HT1080 (cell line): ENCODE measurements at places on chromosomes 16 and 17. TPM values are rescaled to one million over a fixed set of nuclear protein-coding genes. Genes with fewer than 3 reads are reported as not detected.

Gene TBC1D3H
- not detected in 2 replicates for total RNA-seq

Gene SNAI3
- total RNA-seq = 0.30 and 0.51 TPM in 2 replicates

Gene SCGB1C2
- total RNA-seq = not detected in 2 replicates

Gene KRTAP4-16
- total RNA-seq = not detected in 2 replicates

Gene CHTF8
- 51.6 and 191 TPM in 2 replicates for total RNA-seq

Gene GOT2
- total RNA-seq = 105 and 142 TPM in 2 replicates

Gene MAPT
- total RNA-seq = 0.10 and 0.18 TPM in 2 replicates

Gene HOXB4
- 3.9 and 4.3 TPM in 2 replicates for total RNA-seq

Gene CLEC18A
- 0.10 and 0.17 TPM in 2 replicates for total RNA-seq

Gene COL1A1
- total RNA-seq = 1.3 and 1.4 TPM in 2 replicates

Gene ATXN1L
- total RNA-seq = 6.5 and 7.8 TPM in 2 replicates

Gene CCL16
- not detected in 2 replicates for total RNA-seq

Gene NPIPA3
- 0.82 and 2.6 TPM in 2 replicates for total RNA-seq

Gene APOH
- total RNA-seq = not detected in 2 replicates

Gene B4GALNT2
- not detected in 2 replicates for total RNA-seq

Gene ITGAD
- total RNA-seq = 0.03 TPM in 1 of 2 replicates, not detected in the other

Gene CAMTA2
- total RNA-seq = 7.6 and 14.3 TPM in 2 replicates

Gene LCMT1
- total RNA-seq = 25.2 and 37.6 TPM in 2 replicates

Gene MSLN
- 0.23 TPM in 1 of 2 replicates, not detected in the other for total RNA-seq

Gene AIPL1
- total RNA-seq = not detected in 2 replicates

Gene TEKT3
- total RNA-seq = not detected in 2 replicates

Gene MPP3
- 10.6 and 12.5 TPM in 2 replicates for total RNA-seq

Gene CES1
- 2.7 and 4.8 TPM in 2 replicates for total RNA-seq

Gene KCNJ16
- total RNA-seq = not detected in 2 replicates

Gene ABCA3
- 0.13 and 0.14 TPM in 2 replicates for total RNA-seq

Gene ZG16B
- total RNA-seq = 0.20 and 0.47 TPM in 2 replicates

Gene ATP2C2
- not detected in 2 replicates for total RNA-seq

Gene HCRT
- not detected in 2 replicates for total RNA-seq

Gene TTLL6
- total RNA-seq = 0.21 and 1.0 TPM in 2 replicates

Gene PLEKHM1
- total RNA-seq = 13.2 and 16.4 TPM in 2 replicates

Gene SMIM5
- total RNA-seq = not detected in 2 replicates

Gene PERCC1
- not detected in 2 replicates for total RNA-seq

Gene CD300H
- not detected in 2 replicates for total RNA-seq

Gene RGS9
- 2.2 and 4.0 TPM in 2 replicates for total RNA-seq

Gene CYBA
- 0.10 TPM in 1 of 2 replicates, not detected in the other for total RNA-seq

Gene GNG13
- total RNA-seq = not detected in 2 replicates

Gene FLYWCH1
- total RNA-seq = 21.0 and 25.8 TPM in 2 replicates

Gene ELMO3
- 2.6 and 3.0 TPM in 2 replicates for total RNA-seq

Gene GRB7
- 0.07 TPM in 1 of 2 replicates, not detected in the other for total RNA-seq

Gene RBFOX1
- not detected in 2 replicates for total RNA-seq

Gene CCDC200
- total RNA-seq = not detected in 2 replicates

Gene FBRS
- total RNA-seq = 20.0 and 23.1 TPM in 2 replicates

Gene HEXIM2
- total RNA-seq = 7.6 and 11.2 TPM in 2 replicates

Gene EPN3
- not detected in 2 replicates for total RNA-seq

Gene TP53TG3F
- 0.10 TPM in 1 of 2 replicates, not detected in the other for total RNA-seq

Gene OMG
- 0.03 TPM in 1 of 2 replicates, not detected in the other for total RNA-seq

Gene TM4SF5
- not detected in 2 replicates for total RNA-seq

Gene SYNGR2
- total RNA-seq = 49.5 and 62.1 TPM in 2 replicates
